Hematopoietic multipotent progenitor cell (in vitro differentiated cells): ENCODE measurements at places on chromosomes 7 and 10. TPM values are rescaled to one million over a fixed set of nuclear protein-coding genes. Genes with fewer than 3 reads are reported as not detected.

The STEAP1 gene
- 0.27 TPM for total RNA-seq

The ZNF804B gene
- total RNA-seq: 0.27 TPM

- DNase-seq: no peak
These were observed 12.0 kb downstream of the CACUL1 start for GRCh38 chr10:118742782-118743181.

DNA sequence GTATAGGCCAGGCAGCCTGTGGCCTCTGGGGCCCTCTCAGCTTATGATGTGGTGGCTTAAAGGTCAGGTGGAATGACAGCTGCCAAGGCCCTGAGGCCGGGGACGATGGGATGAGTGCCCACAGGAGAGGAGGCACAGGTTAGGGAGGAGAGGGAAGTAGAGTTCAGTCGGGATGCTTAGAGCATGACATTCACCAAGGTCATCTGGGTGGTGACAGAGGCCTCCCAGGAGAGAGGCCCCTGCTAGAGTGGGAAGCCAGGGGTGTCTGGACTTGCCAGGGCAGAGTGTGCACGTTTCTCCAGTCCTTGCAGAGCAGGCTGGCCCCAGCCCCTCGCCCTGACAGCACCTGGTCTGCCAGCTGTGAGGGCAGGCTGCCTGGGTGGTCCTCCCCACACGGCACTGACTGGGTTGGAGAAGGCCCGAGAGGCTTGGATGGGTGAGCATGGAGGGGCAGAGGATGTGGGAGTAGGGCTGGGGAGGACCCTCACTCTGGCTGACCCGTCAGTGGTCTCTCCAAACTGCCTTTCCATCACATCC is 1.5 kb downstream of the CALHM1 start:
- no peak for DNase-seq

GRCh38 chr10:71594934-71595571 is 124.5 kb downstream of the C10orf105 start:
- no peak for DNase-seq

The ACTL6B gene
- total RNA-seq: not detected

The FBXO24 gene
- 0.81 TPM for total RNA-seq

The FOXI2 gene
- total RNA-seq: 0.54 TPM

The LRRD1 gene
- total RNA-seq: under 0.01 TPM
